CD4-positive, alpha-beta T cell treated with Interleukin-2 at 100 ng/mL for 4 hours (primary cell): ENCODE measurements at places on chromosomes 16 and 17.

DNA sequence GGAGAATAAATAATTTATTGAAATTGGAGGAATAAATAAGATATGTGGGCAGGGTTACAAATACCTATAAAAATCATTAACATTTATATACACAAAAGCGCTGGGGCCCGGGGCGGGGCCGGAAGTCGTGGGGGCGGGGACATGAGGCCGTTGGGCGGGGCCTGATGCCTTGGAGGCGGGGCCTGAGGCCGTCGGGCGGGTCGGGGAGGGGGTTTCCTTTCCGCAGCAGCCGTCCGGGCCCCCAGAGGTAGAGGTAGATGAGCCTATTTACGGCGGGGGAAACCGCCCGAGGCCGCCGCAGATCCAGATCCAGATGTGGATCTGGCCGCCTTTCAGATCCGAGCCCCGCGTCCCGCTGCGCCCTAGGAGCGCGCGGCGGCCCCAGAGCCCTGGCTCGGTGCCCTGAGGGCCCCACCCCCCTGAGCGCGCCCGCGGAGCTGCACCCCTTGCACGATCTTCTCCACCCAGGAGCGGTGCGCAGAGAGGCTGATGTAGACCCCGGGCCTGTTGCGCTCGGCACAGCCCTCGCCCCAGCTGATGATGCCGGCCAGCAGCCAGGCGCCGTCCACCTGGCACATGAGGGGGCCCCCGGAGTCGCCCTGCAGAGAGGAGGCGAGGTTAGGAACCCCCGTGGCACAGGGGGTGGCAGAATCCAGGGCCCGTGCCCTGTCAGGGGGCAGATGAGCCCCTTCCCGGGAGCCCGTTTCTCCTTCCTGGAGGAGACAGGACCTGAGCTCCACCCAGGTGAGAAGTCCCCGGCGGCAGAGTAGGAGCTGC is 5.1 kb downstream of the PRSS22 start:
- no peak for DNase-seq

DNA sequence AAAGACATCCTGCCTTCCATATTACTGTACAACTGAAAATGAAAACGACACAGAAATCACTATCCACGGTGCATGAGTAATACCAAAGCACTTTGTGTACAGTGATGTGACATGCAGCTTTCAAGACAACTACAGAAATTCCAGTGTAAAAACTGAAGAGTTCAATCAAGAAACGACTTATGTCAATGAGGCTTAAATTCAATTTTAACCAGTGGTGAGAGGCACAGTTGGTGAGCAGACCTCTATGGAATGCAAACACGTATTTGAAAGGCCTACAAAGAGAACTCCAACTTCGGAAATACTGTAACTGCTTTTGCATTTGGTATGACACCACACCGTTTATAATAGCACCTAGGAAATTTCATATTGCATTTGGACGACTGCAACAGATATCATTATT is 87.6 kb downstream of the USP31 start:
- no peak for DNase-seq

- no peak for DNase-seq
Measured at GRCh38 chr16:7722761-7723160, 390.1 kb downstream of the RBFOX1 start.

- no peak for DNase-seq
Measured at GRCh38 chr17:50842506-50843149, 7.2 kb downstream of the WFIKKN2 start.

DNA sequence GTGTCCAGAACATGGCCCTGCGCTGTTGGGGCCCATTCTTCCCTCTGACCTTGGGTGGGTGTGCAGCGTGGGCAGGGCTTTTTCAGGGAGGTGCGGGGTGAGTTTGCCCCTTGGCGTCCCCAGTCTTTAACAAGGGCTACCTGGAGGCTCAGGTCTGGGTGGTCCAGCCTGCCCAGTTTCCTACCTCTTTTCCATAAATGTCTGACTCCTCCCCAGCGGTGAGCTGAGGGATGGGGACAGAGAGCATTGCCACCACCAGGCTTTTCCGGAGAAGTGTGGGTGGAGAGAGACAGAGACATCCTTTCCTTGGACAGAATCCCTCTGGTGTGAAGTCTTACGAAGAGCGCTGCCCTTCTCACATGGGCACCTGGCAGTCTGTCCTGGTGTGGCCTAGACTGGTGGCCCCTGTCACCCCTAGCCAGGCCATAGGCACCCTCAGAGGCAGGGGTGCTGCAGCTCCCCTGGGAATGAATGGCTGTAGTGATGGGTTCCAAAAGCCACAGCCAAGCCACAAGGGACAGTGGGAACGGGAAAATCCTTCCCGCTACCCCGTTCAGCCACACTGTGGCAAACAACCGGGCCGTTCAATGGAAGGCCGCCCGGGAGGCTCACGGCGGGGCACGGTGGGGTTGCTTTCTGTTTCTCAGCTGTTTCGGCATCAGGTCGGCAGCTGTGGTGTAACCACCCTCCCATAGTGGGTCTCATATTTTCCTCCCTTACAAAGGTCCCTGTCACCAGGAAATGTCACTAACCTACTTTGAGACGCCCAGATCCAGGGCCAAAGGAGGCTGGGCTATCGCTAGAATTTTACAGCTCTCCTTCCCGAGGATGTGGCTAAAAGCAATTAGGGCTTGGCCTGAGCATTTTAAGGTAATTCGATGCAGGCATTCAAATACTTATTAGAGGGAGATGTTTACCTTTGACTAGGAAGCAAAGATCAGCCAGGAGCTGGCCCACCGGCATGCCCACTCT is 61.9 kb upstream of the GSE1 start:
- no peak for DNase-seq

- DNase-seq, result no peak
Measured at GRCh38 chr17:9064311-9064834, 43.1 kb downstream of the NTN1 start.

DNA sequence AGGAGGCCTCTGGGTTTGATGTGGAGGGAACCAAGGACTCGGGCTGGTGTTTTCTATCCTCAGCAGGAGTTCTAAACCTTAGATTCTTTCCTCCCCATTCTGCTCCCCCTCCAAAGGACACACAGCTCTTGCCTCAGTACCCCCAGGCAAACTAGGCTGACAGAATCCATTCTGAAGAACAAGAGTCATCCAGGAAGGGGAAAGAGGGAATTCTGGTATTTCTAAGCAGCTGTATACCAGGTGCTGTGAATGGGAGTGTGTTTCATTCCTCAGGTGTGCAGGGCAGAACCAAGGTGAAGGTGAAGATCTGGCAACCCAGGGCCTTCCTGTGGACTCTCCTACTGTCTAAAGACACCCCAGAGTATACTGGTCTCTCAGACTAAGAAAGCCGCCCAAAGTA is 4.1 kb downstream of the INPP5K start:
- no peak for DNase-seq

- DNase-seq, result no peak
Measured at GRCh38 chr16:87794485-87795078, 28.8 kb upstream of the KLHDC4 start.

DNA sequence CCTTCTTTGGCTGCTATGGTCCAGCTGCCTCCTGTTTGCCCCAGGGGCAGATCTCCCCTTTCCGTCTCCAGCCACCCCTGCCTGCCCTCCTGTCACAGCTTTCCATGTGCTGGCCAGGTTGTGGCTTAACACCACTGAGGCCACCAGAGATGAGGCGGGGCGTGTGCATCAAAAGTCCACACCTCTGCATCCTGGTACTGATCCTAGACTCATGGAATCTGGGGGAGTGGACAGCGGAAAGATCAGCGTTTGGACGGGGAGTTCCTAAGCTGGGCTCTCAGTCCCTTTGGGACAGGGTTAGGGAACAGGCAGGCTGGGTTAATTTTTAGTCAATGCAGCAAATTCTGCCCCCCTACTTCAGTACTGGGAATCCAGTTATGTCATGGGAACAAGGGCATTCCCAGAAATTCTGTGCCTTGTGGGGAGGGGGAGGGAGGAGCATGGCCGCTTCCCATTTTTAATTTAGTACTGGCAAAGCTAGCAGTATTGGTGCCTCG is 3.9 kb downstream of the IGFBP4 start:
- DNase-seq, result no peak

GRCh38 chr16:49343291-49343690 is 30.3 kb upstream of the C16orf78 start:
- DNase-seq, result no peak

DNA sequence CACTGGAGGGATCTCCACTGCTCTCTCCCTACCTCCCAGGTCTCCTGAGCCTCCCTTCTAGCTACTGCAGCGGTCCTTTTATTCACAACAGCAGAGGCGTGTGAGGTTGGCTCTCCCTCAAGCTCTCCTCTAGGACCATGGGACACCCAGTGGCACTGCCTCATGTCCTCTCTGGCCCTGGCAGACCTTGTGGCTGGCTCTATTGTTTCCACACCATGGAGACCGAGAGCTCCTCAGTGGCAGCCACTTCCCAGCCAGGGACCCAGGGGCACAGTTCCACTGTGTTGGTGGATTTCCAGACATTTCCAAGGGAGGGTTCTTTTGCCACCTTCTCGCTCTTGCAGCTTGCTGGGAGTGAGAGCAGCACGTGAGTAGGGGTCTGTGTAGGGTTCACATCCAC is 204.9 kb downstream of the AXIN2 start:
- no peak for DNase-seq

DNA sequence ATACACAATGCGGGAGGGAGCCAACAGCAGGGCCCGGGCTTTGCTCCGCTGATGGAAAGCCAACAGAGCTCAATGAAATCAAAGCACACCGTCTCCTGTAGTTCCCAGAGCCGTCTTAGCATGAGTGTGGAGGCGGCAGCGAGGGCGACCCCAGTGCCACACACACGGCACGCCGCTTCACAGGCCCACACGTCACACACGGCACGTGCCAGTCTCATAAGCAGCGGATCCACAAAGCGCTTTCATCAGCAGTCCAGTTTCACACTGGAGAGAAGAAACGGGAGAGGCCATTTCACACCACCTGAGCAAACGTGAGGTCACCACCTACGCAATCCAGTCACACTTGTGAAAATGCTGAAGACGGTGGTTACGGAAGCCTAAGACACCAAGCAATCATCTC is 34.8 kb downstream of the CYB5D2 start:
- no peak for DNase-seq

DNA sequence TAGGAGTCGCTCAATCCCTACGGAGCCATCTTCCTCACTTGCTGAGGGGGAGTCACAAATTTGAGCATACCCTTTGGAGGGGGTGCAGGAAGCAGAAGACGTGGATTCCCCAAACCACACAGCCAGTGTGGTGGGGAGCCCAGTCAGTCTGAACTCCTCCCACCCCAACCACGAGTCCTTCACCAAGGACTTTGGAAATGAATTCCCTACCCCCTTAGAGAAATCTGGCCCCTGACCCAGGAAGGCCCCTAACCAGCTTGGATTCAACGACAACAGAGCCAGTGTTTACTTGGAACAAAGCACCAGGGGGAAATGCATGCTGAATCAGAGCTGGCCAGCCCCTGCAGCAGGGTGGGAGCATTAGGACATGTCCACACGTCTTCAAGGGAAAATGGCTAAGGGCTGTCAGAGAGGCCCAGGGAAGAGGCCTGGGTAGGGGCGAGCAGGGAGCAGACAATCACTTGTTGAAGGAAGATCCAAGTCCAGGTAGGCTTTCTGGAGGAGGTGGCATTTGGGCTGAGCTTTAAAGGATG is 5.5 kb upstream of the TMEM92 start:
- no peak for DNase-seq

DNA sequence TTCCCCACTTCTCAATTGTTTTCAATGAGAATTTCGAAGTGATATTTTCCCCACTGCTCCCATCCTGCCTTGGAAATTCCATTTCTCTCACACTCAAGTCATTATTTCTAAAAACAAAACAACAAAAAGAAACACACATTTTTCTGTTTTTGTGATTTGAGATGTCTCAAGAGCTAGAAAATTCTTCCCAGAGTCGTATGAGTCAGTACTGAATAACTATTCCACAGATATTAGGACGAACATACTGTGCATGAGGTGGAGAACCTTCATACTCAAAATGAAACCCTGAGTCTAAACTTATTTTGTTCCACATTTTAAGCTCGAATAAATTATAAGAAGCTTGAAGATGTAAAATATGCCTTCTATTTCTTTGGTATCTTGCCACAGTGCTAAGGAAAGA is 204.6 kb downstream of the SLC39A11 start:
- DNase-seq, result no peak

GRCh38 chr16:4026854-4027253 is 89.4 kb downstream of the ADCY9 start:
- no peak for DNase-seq

DNA sequence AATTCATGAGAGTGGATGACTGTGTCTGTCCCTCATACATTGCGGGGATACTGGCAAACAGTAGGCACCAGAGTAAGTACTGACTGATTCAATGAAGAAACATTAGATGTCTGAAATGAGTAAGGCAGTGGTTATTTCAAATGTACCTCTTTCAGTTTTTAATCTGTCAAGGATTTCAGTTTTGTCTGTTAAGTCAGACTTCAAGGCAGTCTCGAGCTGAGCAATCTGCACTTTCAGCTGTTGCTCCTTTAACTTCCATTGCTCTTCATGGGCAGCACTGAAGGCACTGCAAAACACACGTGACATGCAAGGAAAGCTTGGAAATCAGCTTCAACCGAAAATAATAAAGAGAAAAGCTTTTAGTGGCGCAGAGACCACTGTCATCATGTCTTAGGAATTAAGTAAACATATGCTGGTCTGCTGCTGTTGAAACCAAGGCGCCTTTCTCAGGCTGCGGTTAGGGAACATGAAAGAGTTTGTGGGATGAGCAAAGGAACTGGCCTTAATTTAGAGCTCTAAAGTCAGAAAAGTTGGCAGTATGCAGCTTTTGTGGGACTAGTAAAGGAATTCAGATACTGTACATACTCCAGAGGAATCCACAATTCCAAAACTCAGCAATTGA is 38.8 kb downstream of the RPGRIP1L start:
- no peak for DNase-seq

DNA sequence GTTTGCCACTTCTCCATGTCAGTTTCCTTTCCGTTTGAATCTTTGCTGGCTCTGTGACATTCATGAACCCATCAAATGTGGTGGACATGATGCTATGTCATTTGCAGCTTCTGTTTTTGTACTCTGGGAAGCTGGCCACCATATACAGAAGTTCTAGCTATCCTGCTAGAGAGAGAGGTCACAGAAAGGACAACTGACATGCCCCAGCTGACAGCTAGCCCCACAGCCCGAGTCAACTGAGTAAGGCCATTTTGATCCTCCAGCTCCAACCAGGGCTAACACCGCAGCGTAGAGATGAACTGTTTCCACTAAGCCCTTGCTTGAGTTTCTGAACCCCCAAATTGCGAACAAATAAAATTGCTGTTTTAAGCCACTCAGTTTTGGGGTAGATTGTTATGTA is 33.8 kb downstream of the CCDC42 start:
- DNase-seq, result no peak

DNA sequence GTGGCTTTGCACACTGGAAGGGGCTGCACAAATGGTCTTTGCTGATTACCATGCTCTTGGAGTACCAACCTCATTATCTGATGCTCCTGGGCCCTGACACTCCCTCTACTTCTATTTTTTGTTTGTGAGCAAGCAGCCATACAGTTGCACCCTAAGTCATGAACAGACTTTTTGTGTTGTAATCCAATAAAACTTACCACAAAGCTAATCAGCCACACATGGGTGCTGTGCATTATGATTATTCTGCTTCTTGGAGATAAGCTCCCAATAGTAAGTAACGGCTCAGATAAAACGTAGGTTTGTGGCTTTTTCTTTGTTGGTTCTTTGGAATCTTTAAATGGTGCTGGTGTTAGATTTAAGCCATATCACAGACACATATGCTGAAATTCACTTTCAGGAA is 76.2 kb downstream of the CCT6B start:
- DNase-seq, result no peak

GRCh38 chr16:2159175-2159838 is 3.7 kb downstream of the TRAF7 start:
- DNase-seq, result no peak
